Bladder microvascular endothelial cell (primary cell): ENCODE measurements at places on chromosomes 3 and 15. TPM values are rescaled to one million over a fixed set of nuclear protein-coding genes. Genes with fewer than 3 reads are reported as not detected.

SH2D7 gene
- not detected in 2 replicates for total RNA-seq

SHF gene
- 0.65 and 2.2 TPM in 2 replicates for total RNA-seq

TMCO5A gene
- not detected in 2 replicates for total RNA-seq

CMTM8 gene
- total RNA-seq, result 1.3 and 1.6 TPM in 2 replicates

BMF gene
- total RNA-seq, result 5.3 and 11.1 TPM in 2 replicates

DPH6 gene
- 8.4 and 15.5 TPM in 2 replicates for total RNA-seq

POPDC2 gene
- total RNA-seq, result 0.16 and 0.76 TPM in 2 replicates

DCLK3 gene
- total RNA-seq, result under 0.01 TPM in 1 of 2 replicates, not detected in the other

ALG1L2 gene
- total RNA-seq, result 0.49 TPM in 1 of 2 replicates, not detected in the other

CELF6 gene
- 0.06 TPM in 1 of 2 replicates, not detected in the other for total RNA-seq

CLDN1 gene
- 0.16 and 4.7 TPM in 2 replicates for total RNA-seq

LRRC34 gene
- total RNA-seq, result 0.16 and 1.3 TPM in 2 replicates

C3orf85 gene
- total RNA-seq, result not detected in 2 replicates

EPM2AIP1 gene
- total RNA-seq, result 7.6 and 17.7 TPM in 2 replicates

NEO1 gene
- 0.49 and 6.9 TPM in 2 replicates for total RNA-seq

CYP19A1 gene
- total RNA-seq, result not detected in 2 replicates

MAGEL2 gene
- total RNA-seq, result not detected in 2 replicates

NPHP3 gene
- 14.1 and 36.5 TPM in 2 replicates for total RNA-seq

GATM gene
- total RNA-seq, result 0.49 TPM in 1 of 2 replicates, not detected in the other

WDR72 gene
- not detected in 2 replicates for total RNA-seq

TRANK1 gene
- total RNA-seq, result 7.0 and 12.0 TPM in 2 replicates

ALAS1 gene
- 32.7 and 41.0 TPM in 2 replicates for total RNA-seq

MST1 gene
- total RNA-seq, result 1.1 and 4.0 TPM in 2 replicates

DNAJB8 gene
- total RNA-seq, result not detected in 2 replicates

RAB7A gene
- total RNA-seq, result 28.7 and 57.0 TPM in 2 replicates

CHCHD6 gene
- 4.5 and 6.2 TPM in 2 replicates for total RNA-seq

ZNF148 gene
- total RNA-seq, result 16.4 and 40.3 TPM in 2 replicates

CIP2A gene
- total RNA-seq, result 19.6 and 26.0 TPM in 2 replicates

IP6K2 gene
- 28.7 and 62.6 TPM in 2 replicates for total RNA-seq

FRG2C gene
- not detected in 2 replicates for total RNA-seq

ARL14 gene
- total RNA-seq, result 0.06 TPM in 1 of 2 replicates, not detected in the other

CDC25A gene
- 10.8 and 11.6 TPM in 2 replicates for total RNA-seq

ATR gene
- 14.2 and 35.6 TPM in 2 replicates for total RNA-seq

CACNA1D gene
- not detected in 2 replicates for total RNA-seq

CHCHD4 gene
- 11.2 and 14.0 TPM in 2 replicates for total RNA-seq

XCR1 gene
- not detected in 2 replicates for total RNA-seq

SMCO1 gene
- not detected in 2 replicates for total RNA-seq

ONECUT1 gene
- not detected in 2 replicates for total RNA-seq

ABI3BP gene
- 1.5 and 17.4 TPM in 2 replicates for total RNA-seq

NUP210 gene
- 0.16 and 7.9 TPM in 2 replicates for total RNA-seq

CPLX3 gene
- not detected in 2 replicates for total RNA-seq

GOLGA6L4 gene
- total RNA-seq, result 1.3 and 2.2 TPM in 2 replicates
